Left colon (tissue), 2 donors: ENCODE measurements at places on chromosomes 3 and 15. TPM values are rescaled to one million over a fixed set of nuclear protein-coding genes. Genes with fewer than 3 reads are reported as not detected.

TASOR gene
- total RNA-seq, result 43.1 TPM

STRIT1 gene
- not detected for total RNA-seq

YEATS2 gene
- 15.0 TPM for total RNA-seq

PARP14 gene
- 30.3 TPM for total RNA-seq

FBXL2 gene
- total RNA-seq, result 0.46 TPM

SLC51A gene
- total RNA-seq, result 86.3 TPM

SLC6A1 gene
- 0.36 TPM for total RNA-seq

ITIH4 gene
- total RNA-seq, result 5.5 TPM

SPATA12 gene
- total RNA-seq, result not detected

GPR149 gene
- total RNA-seq, result not detected

RPL14 gene
- 1,376 TPM for total RNA-seq

XCR1 gene
- 0.64 TPM for total RNA-seq

CACNA1D gene
- total RNA-seq, result 20.6 TPM

SLC27A2 gene
- 43.1 TPM for total RNA-seq

TRPM1 gene
- not detected for total RNA-seq

SLC9C1 gene
- total RNA-seq, result 0.43 TPM

SPTSSB gene
- total RNA-seq, result 0.98 TPM

A4GNT gene
- not detected for total RNA-seq

CASR gene
- 0.31 TPM for total RNA-seq

CPNE9 gene
- not detected for total RNA-seq

NR1I2 gene
- 71.2 TPM for total RNA-seq

POLQ gene
- total RNA-seq, result 1.5 TPM

DPPA2 gene
- total RNA-seq, result not detected

CLDN11 gene
- total RNA-seq, result 4.3 TPM

P2RY14 gene
- 2.0 TPM for total RNA-seq

CEMIP gene
- 1.1 TPM for total RNA-seq

TM6SF1 gene
- 2.0 TPM for total RNA-seq

SLC22A13 gene
- 0.27 TPM for total RNA-seq

ISL2 gene
- 0.95 TPM for total RNA-seq

GOLGA6L7 gene
- not detected for total RNA-seq

SNX22 gene
- total RNA-seq, result 0.34 TPM

MESP1 gene
- total RNA-seq, result 13.4 TPM

MME gene
- total RNA-seq, result 1.8 TPM

LRRC31 gene
- total RNA-seq, result 38.5 TPM

ECE2 gene
- total RNA-seq, result 0.20 TPM

IGSF10 gene
- 1.8 TPM for total RNA-seq

FAM131A gene
- total RNA-seq, result 16.2 TPM

TRANK1 gene
- total RNA-seq, result 144 TPM

GUCA1C gene
- not detected for total RNA-seq

CCDC12 gene
- 40.0 TPM for total RNA-seq

GOLGA6L4 gene
- total RNA-seq, result 1.6 TPM

SKOR1 gene
- 0.49 TPM for total RNA-seq

SI gene
- 53.2 TPM for total RNA-seq

C3orf22 gene
- not detected for total RNA-seq

PSMD6 gene
- 51.4 TPM for total RNA-seq
